ENCODE measurements at places on chromosomes 11 and 22.

- no peak for DNase-seq
Measured at GRCh38 chr11:64060263-64060860, 24.6 kb downstream of the FLRT1 start.

- DNase-seq, result no peak
Measured at GRCh38 chr22:36166518-36167220, 6.1 kb upstream of the APOL3 start.

DNA sequence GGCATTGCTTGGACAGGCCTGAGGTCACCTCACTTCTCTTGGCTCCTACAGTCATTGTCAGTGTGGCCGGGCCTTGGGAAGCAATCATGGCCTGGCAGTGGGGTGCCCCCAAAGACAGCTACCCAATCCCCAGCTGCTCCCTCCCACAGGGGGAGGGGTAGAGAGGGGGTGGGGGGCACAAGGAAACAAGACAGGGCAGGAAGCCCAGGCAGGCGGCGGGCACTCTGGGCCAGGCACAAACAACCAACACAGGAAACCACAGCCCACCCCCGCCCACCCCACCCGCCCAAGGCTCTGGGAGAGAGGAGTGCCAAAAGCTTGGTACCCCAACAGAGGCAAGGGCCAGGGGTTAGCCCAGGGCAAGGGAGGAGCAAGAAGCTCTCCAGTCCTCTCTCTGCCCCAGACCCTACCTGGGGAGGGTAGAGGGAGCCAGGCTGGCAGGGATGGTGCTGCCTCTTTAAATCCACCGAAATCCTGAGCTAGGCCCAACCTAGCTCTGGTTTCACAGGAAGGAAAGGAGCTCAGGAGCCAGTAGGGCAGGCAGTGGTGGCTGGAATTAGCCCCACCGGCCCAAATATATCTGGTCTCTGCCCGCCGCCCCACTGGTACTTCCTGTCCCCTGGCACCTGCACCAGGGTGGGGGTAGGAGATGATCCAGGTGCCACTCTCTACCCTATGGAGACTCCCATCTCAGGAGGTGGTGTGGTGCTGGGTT lies 12.2 kb downstream of the BCL9L start:
- DNase-seq, result no peak

GRCh38 chr11:60971520-60971919 lies at the start of gene CD6:
TSS of gene CD6 (plus strand) at chr11:60971680. CDS start at chr11:60971866, 186 bp downstream.
- no peak for DNase-seq

DNA sequence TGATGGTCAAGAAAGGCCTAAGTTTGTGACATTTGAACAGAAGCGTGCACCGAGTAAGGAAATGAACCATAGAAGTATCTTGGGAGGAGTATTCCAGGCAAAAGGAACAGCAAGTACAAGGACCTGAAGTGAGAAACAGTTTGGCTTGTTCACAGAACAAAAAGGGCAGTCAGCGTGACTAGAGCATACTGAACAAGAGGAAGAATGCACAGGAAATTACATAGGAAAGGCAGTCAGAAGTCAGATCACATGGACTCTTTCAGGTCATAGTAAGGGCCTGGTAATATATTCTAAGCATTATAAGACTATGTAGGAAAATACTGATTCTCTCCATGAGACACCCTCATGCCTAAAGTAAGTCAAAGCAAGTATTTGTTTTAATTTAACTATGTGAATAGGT lies 52.3 kb upstream of the GAB2 start:
- no peak for DNase-seq

GRCh38 chr11:75503531-75504099 lies 22.1 kb downstream of the GDPD5 start:
- no peak for DNase-seq

GRCh38 chr22:41360126-41360525 lies 21.6 kb upstream of the TEF start:
- no peak for DNase-seq

DNA sequence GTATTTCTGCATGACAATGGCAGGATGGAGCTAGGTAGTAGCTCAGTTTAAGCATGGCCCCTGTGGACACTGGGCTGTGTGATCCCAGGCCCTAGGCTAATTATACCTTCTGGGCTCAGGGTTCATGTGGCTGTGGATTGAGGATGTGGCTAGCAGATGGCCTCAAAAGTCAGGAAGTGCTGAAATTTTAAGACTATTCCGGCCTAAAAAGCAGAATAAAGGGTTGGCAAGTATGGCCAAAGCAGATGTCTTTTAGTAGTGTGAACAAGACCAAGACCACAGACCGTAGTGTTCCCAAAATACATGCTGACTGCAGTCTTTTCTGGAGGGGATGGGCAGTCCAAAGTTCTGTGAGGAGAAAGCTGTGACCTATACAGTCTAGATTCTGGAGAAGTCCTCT lies 115.7 kb upstream of the RAG2 start:
- DNase-seq, result no peak

DNA sequence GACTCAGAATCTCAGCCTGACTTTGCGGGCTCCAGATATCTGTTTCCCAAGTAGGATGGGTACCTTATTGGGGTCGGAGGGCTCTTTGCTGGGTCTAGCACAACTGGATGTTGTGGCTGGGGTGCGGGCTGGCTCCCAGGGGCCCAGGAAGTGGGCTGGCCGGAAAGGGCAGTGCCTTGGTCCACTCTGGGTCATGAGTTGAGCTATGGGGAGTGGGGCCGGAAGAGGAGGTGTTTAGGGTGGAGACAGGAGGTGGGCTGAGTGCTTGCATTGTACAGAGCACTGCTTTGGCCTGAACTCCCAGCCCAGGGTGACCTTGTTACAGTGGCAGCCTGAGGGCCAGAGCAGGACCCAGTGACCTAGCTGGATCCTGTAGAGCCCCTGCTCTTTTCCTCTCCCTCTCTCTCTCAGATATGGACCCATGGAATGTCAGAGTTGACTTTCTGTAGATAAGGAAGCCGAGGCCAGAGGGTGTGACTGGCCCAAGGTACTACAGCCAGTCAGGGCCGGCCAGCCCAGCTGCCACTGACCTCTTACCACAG lies 13.2 kb downstream of the PHLDB1 start:
- DNase-seq, result no peak

DNA sequence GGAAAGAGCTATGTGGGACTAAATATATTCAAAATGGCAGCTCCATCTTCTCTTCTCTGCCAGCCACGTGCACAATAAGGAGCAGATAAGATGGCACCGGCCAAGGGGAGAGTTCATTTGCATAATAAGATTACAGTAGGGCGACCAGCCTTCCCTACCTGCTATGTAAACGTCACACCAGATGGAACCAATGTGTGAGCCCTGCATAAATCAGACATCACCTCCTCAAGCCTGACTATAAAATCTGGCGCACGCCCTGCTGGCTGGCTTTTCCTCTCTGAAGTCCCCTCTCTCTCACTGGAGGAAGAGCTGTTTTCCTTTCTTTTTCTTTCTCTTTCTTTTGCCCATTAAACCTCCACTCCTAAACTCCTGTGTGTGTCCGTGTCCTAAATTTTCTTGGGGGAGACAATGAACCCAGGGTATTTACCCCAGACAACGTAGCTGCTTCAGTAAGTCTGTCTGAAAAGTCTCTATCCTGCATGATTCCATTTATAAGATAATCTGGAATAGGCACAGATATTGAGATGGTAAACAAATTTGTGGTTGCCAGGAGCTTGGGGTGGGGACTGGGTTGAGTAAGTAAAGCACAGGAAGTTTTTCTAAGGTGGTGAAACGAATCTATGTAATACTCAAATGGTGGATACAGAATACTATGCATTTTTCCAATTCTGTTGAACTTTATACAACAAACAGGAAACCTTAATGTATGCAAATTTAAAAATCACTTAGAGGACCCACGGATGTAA lies 670.0 kb upstream of the KIRREL3 start:
- no peak for DNase-seq

- no peak for DNase-seq
Measured at GRCh38 chr11:94184362-94184761, 55.7 kb downstream of the PANX1 start.

DNA sequence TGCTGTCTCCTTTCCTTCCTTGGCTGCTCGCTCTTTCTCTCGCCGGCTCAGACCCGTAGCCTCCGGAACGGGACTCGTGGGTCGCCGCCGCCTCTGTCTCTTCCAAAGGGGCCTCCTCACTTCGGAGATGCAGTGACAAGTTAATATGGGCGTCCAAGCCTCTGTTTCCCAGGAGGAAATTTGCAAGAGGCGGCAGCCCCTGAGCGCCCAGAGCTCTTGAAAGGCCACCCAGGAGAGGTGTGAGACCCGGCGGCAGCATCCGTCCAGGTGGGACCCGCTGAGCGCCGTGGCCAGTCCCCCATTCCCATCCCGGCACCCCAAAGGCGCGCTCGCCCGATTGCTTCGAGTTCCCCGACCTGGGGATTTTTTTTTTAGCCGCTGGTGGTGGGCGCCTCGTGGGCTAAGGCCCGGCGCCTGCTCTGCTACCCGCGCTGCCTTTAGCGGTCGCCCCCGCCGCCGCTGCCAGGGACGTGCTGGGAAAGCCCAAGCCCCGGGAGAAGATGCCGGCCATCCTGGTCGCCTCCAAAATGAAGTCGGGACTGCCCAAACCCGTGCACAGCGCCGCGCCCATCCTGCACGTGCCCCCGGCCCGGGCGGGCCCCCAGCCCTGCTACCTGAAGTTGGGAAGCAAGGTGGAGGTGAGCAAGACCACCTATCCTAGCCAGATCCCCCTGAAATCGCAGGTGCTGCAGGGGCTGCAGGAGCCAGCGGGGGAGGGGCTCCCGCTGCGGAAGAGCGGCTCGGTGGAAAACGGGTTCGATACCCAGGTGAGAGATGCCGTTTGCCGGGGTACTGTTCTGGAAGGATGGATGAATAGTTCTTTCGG lies 772 bp downstream of the NAV2 start:
- no peak for DNase-seq

DNA sequence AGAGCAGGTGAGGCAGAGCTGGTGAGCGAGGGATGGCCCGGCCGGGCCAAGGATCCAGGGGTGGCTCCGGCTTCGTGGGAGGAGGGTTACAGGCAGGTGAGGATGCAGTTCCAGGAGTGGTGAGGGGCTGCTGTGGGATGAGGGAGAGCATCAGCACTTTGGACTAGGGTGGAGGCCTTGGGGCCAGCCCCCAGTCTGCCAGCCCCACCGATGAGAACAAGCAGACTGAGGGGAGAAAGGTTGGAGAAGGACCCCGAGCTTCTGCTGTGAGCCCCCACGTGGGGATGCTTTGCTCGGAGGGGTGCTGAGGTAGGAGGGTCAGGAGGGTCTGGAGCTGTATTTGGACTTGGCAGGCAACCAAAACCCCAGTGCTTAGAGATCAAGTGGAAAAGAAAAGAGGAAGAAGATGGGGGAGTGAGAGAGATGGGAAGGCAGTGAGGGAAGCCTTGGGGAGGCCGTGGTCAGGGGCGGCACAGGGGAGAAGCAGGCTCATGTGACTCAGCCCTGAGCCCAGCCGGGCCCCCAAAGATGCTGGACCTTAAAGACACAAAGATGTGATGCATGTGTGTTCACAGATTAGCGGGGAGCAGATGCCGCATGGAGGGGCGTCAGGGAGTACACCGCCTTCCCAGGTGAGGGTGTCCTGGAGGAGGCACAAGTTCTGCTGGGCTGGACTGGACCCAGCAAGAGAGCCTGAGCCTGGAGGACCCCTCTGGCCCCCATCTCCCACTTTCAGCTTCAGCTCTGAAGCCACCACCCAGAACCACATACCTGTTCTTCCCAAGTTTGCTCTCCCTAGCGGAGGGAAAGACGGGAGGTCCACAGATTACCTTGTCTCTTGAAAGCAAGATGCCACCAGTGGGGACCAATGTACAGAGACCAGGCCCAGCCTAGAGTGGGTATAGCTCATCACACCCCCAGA lies 91.3 kb downstream of the CDKN1C start:
- DNase-seq, result no peak

- DNase-seq, result no peak
Measured at GRCh38 chr11:95418916-95419315, 187.9 kb upstream of the SESN3 start.

GRCh38 chr22:17043521-17043920 lies 35.5 kb upstream of the GAB4 start:
- no peak for DNase-seq

DNA sequence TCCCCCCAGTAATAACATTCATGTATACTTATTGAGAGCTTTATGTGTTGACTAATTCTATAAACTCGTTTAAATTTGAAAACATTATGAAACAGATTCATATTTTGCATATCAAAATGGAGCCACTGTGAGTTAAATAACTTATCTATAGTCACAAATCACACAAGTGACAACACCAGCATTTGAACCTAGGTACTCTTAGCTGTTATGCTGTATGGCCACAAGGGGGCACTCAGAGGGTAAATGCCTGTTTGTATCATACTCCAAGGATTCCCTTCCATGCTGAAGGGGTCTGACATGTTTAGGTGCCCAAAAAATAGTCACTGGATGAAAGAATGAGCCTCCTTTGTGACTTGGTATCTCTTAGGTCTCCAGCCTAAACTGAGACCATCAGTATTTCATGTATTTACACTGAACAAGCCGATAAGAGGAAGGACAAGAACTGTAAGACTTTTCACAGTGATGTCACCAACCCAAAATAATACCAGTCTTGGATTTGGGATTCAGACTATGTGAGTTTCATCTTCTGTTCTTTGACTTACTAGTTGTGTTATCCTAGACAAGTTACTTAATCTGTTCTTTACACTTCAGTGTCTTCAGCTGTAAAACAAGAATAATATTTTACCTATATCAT lies 12.2 kb upstream of the OR52D1 start:
- peak; percentile 10 for DNase-seq

GRCh38 chr11:25159341-25159740 lies 662.5 kb downstream of the LUZP2 start:
- DNase-seq, result no peak

DNA sequence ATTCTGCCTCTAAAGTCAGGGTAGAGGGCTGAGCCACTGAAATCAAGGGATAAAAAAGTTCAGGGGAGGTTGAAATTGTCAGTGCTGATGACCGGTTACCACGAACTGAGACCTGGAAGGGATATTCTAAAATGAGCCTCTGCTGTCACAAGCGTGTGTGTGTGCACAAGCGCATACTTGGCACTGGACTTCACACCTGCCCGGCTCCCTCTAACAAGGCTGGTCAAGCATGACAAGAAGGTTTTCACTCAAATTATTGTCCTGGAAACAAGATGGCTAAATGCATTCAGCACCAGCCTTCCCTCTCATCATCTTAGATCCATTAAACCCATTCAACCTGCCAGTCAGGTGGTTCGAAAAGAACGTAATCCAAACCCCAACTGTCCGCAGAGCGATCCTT lies 54.8 kb upstream of the CECR2 start:
- DNase-seq, result no peak

GRCh38 chr22:49619301-49619700 lies 208.4 kb downstream of the BRD1 start:
- no peak for DNase-seq

- DNase-seq, result no peak
Measured at GRCh38 chr11:68692115-68692514, 7.8 kb downstream of the GAL start.
